NCI-H1092 treated with DMSO at 0.1 percent for 48 hours (cell line): ENCODE measurements at places on chromosomes 6 and 20.

GRCh38 chr20:52493171-52493721 is 301.7 kb upstream of the ZFP64 start:
- peak; percentile 18 for DNase-seq

DNA sequence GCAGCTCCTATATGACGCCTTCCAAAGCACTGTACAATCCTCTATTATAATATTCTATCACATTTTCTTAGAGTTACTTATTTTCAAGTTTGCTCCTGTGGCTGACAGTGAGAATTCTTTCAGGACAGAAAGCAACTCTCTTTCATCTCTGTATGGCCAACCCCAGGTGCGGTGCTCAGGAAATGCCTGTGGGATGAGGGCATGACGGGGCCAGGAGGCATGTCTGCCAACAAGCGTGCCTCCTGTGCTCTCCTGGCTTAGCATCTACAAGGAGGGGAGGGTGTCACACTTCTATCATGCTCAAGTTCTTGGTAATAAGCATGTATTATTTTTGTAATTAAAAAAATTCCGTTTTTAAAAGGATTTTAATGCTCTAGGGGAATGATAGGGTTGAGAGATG is 11.4 kb downstream of the MRPL14 start:
- DNase-seq, result no peak

DNA sequence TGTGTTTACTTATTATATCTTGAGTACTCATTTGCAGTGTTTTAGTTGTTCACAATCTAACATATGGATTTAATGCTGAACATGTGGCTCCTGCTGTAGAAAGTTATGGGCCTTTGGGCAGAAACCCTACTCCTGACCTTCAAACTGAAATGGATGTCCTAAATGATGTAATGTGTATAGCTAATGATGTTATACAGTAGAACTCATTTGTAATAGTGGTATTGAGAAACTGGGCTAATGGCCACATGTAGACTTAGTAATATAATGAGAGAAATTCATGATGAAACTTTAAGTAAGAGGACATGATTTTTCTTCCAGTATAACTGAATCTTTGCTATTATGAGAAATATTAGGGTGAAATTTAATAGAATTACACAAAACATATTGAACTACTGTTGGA is 121.3 kb upstream of the PTPRK start:
- no peak for DNase-seq

DNA sequence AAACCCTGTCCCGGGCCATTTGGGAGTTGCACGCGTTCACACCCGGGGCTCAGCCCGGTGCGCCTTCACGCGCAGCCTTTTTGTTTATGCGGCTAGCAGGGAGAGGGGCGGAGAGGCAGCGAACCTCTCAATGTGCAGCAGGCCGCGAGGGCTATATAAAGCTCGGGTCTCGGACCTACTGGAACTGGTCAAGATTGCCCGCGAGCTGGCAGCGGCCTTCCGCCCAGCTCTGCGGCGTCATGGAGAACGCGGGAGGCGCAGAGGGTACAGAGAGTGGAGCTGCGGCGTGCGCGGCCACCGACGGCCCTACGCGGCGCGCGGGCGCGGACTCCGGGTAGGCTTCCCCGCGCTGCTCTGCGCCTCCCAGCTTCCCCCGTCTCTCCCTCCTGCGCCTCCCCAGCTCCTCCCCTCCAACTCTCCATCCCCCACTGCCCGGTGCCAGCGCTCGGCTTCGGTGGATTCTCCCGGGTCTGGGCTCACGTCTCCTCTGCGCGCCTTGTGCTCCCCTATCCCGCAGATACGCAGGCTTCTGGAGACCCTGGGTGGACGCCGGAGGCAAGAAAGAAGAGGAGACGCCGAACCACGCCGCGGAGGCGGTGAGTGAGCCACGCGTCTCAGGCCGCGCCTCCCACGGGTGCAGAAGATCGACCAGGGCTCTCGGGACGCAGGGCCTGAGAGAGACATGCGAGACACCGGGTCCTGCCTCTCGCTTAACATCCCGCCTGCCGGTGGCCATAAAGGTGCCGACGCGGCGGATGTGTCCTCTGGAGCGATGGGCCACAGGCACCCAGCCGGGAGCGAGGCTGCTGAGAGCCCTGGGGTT is at the start of gene RIPPLY2:
RIPPLY2 (plus strand) TSS at position 183 of the 823 bp plus-strand sequence; CDS start at position 240, 57 bp downstream.
- peak; percentile 67 for DNase-seq
